ENCODE measurements at places on chromosomes 4 and X.

DNA sequence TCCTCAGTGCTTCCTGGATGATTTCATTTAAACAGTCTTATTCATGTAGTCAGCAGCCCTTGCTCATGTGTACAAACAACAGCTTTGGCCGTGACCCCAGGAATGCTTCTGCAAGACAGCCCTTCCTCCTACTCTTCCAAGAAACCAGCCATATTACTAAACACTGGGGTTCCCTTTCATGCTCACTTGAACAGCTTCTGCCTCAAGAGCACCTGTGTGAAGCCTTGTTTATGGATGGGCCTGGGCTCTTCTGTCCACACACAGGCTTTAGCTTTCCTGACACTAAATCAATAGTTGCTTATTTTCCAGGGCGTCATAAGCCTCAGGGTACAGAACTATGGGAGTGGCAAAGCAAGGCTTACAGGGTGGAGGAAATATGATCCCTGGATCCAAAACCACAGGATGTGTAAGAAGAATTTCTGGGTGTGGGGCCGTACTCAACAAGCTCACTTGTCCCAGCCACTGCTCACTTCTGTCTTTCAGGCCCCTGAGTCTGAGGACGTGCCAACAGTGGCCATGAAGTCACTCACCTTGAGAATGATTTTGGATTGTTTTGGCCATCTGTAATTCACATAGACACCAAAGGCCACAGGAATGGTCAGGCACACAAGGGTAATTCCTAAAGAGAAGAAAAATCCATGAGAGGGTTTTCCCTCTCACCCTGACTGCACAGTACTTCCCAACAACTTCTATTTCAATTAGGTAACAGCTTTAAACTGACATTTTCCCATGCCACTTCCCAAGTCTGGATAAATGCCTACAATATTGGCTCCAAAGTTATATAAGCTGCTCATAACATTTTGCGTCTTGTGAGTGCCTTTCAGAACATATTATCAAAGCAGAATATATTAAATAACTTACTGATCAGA lies 17.7 kb downstream of the SLC10A6 start:
- no peak for DNase-seq

DNA sequence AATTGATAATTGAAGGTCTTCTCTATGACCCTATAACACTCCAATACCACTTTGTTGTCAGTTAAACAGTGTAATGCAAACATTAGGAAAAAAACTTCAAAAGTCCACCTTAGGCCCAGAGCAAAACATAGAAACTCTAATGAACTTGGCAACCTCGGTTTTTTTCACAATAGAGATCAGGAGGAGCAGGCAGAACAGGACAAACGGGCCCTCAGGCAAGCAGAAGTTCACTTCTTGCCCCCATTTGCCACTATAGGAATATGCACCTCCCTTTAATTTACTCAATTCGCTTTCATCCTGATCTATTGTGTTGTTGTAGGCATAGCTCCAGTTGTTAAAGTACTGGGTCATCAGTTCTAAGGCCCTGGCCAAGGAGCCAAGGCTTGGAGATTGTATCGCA lies 18.2 kb downstream of the ACOX3 start:
- no peak for DNase-seq

DNA sequence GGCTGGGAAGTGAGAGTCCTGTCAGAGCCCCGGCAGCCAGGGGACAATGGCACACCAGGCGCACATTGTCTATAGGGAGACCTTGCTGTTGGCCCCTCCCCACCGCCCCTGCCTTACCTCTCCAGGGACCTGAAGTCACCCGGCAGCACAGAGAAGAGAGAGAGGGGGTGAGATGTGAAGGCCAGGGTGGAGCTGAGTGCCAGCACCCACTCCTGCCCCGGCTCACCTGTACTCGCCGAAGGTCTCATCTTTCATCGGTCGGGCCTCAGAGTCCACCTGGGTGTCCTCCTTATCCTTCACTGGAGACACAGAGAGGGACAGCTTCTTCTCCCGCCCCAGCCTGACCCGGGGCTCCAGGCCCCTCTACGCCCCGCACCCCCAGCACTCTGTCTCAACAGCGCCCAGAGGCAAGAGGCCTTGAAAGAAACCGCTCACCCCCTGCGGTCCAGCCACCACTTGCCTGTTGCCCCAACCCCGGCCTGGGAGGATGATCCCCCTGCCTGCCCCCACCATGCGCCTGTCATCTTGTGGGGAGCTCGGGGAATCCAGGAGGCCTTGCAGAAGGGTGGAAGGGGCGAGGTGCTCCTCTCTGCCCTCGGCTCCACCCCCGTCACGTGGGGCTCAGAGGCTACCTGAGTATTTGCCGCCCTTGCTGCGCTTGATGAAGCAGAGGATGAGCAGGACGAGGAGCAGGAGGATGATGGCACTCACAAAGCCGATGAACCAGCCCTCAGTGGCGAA lies 22.6 kb downstream of the L1CAM start:
- no peak for DNase-seq

GRCh38 chr4:85725721-85726170 lies 250.8 kb downstream of the ARHGAP24 start:
- DNase-seq = no peak

DNA sequence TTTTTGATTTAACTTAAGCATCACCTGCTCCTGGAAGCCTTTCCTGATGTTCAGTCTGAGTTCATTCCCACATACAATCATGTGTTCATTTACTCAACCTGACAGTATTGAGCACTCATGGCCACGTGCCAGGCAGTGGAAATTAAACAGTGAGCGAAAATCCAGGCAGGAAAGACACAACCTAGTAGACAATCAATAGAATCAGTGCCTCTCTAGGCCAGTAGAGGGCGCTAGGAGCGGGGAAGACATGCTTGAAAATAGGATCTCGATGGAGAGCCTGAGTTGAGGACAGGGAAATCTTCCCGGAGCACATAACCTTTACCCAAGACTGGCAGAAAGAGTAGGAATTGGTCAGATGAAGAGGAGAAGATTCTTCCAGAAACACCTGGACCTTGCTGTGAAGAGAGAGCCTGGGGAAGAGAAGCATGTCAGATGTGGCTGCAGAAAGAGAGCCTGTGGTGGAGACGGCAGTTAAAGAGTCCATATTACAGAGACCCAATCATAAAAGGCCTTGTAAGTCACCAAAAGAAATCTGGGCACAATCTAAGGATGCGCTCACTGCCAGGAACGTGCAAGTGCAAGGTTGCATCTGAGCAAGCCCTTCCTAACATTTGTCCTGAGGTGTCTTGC lies 103.5 kb downstream of the LDB2 start:
- no peak for DNase-seq

GRCh38 chr4:18069810-18070209 lies 48.3 kb upstream of the LCORL start:
- no peak for DNase-seq

DNA sequence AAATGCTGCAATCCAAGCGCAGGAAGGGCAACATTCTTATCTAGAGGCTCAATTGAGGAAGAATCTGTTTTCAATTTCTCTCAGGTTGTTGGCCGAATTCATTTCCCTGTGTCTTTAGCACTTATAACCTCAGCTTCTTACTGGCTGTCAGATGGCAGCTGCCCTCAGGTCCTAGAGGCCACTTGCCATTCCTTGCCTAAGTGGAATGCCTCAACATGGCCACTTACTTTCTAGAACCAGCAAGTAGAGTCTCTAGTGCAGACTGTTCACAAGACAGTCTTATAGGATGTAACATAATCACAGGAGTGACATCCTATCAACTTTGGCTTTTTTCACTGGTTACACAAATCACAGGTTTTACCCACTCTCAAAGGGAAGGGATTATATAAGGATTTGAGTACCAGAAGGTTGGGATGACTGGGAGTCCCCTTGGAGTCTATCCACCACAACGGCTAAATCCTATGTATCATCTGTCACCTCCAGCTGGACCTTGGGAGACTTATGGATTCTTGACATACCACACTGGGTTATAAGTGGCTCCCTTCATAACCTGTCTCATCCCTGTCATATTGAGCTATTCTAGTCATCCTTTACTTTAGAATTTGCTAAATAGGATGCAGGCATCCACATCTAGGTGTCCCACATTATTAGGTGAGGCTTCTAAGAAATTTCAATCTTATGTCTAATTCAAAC lies 297.9 kb upstream of the CTSO start:
- DNase-seq = no peak

DNA sequence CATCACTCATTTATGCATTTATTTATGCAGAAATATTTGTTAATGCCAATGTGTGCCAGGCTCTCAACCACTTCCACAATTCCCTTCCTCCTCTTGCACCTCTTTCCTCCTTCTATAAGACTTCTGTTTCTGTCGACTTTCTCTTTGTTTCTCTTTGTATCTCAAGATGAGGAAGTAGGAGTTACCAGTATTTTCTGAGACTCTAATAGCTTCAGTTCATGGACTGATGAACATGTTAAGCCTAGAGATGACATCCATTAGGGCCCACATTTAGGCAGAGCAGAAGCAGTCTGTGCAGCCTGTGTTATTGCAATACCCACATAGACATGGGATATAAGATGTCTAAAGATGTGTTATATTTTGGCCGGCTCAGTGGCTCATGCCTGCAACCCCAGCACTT lies 241.8 kb upstream of the SMIM31 start:
- DNase-seq = no peak

- no peak for DNase-seq
Observed at GRCh38 chrX:3145716-3146115, 104.4 kb downstream of the ARSF start.

DNA sequence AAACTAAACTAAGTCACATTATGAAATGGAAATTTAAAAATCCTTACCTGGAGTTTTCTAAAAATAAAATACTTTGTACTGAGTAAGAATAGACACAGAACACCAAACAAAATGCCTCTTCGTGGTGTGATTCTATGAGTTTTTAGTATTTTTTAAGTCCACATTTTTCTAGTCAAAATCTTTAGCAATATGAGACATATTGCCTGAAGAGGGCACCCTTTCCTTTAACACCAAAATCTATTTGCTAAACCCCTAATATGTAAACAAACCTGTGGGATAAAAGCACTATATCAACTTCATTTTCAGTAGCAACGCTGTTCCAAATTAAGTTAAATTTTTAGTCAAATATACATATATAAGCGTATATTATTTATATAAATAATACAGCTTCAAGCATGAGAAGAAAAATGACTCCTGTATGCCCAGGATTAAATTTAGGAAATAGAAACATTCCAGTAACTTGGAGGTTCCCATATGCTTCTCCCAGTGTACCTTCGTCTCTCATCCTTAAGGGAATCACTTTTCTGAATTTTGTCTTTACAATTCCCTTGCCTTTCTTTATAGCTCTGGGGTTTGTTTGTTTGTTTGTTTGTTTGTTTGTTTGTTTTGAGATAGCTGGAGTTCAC lies 23.0 kb upstream of the PGM2 start:
- DNase-seq = no peak

- DNase-seq = no peak
Observed at GRCh38 chr4:176601124-176601523, 191.6 kb downstream of the VEGFC start.

DNA sequence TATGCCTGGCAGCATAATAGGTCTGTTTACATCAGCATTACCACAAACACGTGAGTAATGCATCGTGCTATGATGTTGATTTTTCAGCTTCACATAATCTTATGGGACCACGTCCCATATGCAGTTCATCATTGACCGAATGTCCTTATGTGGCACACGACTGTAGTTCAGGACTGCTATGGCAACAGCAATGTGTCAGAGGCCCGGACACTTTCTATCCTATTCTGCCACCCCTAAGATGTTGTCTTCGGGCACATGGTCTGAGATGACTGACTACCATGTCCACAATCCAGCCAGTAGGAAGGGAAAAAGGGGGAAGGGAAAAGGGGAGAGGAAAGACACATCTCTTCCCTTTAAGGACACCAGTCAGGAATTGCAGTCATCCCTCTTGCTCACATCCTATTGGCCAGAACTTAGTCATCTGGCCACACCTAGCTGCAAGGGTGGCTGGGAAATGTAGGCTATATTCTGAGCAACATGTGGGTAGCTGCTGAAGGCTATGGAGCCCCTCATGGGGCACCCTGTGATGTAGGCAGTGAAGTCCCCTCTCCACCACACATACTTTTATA lies 196.0 kb upstream of the RBPJ start:
- DNase-seq = no peak

DNA sequence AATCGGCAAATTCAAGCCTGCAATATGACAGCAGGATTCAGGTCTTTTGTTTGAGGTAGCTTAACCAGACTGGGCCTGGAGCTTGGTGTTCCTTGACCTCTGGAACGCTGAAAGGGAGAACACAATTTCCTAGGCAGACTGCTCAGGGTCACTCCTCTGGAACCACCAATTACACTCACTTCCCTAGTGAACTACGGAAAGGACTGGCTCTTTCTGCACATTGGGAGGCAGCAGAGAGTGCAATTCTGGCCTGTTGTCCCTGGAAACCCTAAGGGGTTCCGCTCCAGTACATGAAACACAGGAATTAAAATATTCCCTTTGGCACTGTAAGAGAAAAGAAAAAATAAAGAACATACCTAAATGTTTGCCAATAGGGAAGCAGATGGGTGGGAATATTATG lies 58.6 kb downstream of the GPC3 start:
- DNase-seq = no peak

GRCh38 chr4:140931911-140932310 lies 175.7 kb upstream of the TBC1D9 start:
- DNase-seq = no peak

GRCh38 chr4:84470204-84470785 lies 28.8 kb downstream of the NKX6-1 start:
- DNase-seq = no peak

DNA sequence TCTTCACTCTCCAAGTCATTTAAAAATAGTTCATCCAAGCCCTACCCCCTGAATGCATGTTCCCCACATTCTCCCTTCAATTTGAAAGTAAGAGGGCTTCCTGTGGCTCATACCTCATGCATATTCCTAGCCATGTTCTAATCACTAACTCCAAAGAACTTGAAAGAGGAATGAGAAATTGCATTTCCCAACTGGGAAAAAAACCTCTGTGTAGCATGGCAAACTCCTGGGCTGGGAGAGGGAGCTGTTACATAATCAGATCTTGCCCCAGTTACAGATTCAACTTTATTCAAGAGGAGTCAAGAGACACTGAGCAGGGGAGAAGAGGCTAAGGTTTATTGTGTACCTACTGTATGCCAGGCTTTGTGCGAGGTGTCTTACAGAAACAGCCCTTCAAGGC lies 90.2 kb downstream of the SLC2A9 start:
- no peak for DNase-seq

GRCh38 chr4:41957634-41958033 lies 22.4 kb downstream of the TMEM33 start:
- no peak for DNase-seq

DNA sequence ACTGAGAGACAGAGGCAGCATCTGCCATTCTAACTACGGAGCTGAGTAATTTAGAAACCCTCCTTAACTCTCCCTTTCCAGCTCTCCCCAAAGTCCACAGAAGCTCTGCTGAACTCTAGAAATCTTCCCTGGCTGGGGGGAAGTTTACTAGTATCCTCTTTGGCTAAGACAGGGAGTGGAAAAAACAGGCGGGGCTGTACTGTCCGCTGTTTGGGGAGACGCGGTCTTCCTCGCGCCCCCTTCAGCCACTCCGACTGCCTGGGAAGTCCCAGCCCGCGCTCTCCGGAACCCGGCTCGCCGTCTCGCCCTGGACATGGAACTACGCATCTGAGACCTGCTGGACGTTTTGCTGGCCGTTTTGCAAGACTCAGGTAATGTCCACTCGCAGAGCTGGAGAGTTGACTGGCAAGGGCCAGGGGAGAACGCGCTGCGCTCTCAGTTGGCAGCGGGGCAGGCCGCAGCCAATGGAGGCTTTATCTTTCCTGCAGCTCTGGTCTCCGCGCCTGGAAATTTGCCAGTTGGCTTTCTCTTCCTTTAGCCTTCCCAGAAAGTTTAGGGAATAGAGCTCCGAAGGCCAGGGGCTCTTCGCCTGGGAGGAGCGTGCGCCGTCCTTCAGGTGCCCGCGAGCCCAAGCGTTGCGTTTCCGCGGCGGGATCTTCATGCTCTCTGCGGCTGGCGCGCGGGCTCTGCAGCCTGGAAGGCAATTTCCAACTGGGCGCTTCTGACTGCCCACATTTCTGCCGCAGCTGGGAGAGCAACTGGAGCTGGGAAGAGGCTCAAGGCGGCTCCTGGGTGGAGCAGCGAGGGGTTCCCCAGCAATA lies 892 bp downstream of the IL1RAPL2 start:
- no peak for DNase-seq

Data from naive thymus-derived CD4-positive, alpha-beta T cell (primary cell).